Hematopoietic multipotent progenitor cell (in vitro differentiated cells): ENCODE measurements at places on chromosomes 3 and 15. TPM values are rescaled to one million over a fixed set of nuclear protein-coding genes. Genes with fewer than 3 reads are reported as not detected.

Gene PPP2R3A
- 2.2 TPM for total RNA-seq

Gene GASK1A
- total RNA-seq: 1.6 TPM

Gene PLAAT1
- under 0.01 TPM for total RNA-seq

DNA sequence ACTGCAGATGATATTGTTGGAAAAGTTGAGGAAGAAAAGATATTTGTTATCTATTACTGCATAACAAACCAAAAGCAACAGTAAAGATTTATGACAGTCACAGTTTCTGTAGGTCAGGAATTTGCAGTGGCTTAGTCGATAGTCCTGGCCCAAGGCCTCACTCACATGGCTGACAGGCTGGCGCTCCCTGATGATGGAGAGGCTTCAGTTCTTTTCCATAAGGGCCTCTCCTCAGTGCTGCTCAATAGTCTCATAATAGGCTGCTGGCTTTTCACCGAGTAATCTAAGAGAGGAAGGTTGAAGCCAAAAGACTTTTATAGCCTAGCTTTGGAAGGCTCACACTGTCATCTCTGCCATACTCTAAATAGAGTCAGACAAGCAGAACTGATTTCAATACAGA, 17.7 kb downstream of the IREB2 start:
- DNase-seq: no peak

GRCh38 chr3:74750901-74751300, 136.4 kb upstream of the CNTN3 start:
- no peak for DNase-seq

DNA sequence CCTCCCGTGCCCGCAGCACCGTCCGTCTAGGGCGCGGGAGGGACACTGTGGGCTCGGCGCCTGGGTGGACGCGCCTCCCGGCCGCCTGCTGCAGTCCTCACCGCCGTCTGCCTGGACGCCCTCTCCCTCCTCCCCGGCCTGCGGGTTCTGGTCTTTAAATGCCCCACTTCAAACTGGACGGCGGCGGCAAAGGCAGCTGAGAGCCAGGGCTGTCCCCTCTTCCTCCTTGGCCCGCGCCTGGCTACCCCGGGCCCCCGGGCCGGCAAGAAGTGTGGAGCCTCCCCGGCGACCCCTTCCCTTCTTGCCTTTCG, 426 bp downstream of the CBLB start:
- DNase-seq: no peak

- no peak for DNase-seq
These were observed 109.7 kb upstream of the CTNNB1 start for GRCh38 chr3:41089566-41089965.

- DNase-seq: peak; percentile 51
These were observed 52.7 kb downstream of the MITF start for GRCh38 chr3:69791919-69792399.

GRCh38 chr3:51986010-51986947, 2.9 kb downstream of the ACY1 start:
- no peak for DNase-seq
